AG04450 (cell line): ENCODE measurements at places on chromosomes 11 and 22.

- DNase-seq = no peak
Measured at GRCh38 chr11:126716456-126717083, 284.0 kb downstream of the KIRREL3 start.

GRCh38 chr11:96424693-96425092, 34.9 kb downstream of the JRKL start:
- DNase-seq = peak; percentile 3

DNA sequence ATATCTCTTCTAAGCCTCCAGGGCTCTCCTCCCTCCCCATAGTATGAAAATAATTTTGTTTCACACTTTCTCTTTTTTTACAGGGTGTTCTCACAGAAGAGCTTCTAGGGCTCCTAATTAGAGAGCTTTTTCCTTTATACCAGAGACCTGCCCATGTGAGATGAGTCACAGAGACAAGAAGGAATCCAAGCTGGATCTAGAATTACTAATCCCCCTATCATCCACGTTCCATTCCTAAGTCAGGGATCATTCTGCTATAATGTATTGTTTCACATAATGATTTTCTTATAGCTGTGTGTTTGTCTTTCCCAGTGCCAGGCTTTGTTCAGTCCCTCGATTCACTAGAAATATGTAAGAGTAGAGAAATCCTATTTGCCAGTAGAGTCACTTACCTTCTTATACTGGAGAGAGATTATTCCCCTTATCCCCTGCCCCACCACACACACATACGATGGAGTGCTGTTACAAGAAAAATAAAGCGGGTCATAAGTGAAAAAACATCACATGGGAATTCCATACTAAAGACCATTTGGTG, 778.3 kb upstream of the LRRC4C start:
- DNase-seq = no peak

GRCh38 chr11:6353367-6353987, 33.2 kb upstream of the CAVIN3 start:
- DNase-seq = no peak

- DNase-seq = peak; percentile 72
Measured at GRCh38 chr22:36352803-36353507, 34.8 kb downstream of the MYH9 start.

GRCh38 chr11:57471496-57471895, 11.2 kb downstream of the RTN4RL2 start:
- no peak for DNase-seq

DNA sequence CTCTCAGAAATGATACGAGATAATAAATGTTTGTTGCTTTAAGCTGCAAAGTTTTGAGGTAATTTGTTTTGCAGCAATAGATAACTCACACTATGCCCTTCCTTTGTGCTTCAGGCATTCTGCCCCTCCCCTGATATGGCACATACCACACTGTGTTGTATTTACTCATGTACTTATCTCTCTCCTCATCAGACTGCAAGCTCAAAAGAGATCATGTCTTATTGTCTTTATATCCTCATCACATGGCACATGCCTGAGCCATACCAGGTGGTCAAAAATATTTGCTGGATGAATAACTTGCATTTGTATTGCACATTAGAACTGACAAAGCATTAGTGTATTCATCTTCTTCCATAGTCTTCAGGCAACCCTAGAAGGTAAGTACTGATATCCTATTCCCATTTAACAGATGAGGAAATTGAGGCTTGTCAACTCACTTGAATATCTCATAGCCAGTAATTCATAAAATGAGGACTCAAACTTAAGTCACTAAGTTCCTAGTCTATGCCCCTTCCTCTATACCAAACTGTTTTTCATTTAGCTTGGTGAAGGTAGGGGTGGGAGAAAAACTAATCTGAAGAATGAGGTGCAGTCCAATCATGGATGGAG, 83.9 kb upstream of the EED start:
- no peak for DNase-seq

- no peak for DNase-seq
Measured at GRCh38 chr22:37416389-37416788, 10.9 kb downstream of the ELFN2 start.

GRCh38 chr22:49760630-49761571, 66.8 kb downstream of the BRD1 start:
- no peak for DNase-seq

DNA sequence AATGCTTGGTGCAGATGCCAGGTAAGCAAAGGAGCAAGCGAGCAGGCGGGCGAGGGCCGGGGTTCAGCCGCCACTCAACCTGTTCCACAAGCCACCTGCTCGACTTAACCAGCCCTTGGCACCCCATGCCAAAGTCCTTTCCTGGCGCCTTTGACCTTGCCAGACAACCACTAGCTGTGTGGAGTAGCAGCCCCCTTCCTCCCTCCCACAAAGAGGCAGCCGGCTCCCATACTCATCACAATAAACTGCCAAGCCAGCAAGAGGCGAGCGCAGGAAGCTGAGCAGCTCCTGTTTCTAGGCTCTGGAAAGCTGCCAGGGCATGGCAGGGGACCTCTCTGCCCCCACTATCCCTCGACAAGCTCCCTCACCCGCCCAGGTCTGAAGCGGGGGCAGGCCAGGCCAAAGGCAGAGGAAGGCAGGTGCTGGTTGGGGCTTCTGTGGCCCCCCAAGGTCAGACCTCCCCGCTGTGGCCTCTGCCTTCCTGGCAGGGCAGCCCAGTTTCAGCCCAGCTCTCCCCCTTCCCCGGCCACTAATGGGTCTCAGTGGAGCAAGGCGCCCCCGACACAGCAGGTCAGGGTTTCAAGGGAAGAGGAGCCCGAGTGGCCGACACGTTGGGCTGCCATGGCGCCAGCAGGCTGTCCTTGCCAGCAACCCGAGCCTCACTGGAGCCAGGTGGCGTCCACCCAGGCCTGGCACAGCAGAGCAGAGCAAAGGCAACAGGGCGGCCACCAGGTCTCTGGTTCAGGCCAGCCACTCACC, 15.3 kb downstream of the MACROD1 start:
- DNase-seq = no peak

- no peak for DNase-seq
Measured at GRCh38 chr22:45462034-45462655, 40.5 kb upstream of the FBLN1 start.
